Endothelial cell of coronary artery (primary cell): ENCODE measurements at places on chromosomes 1 and 21. TPM values are rescaled to one million over a fixed set of nuclear protein-coding genes. Genes with fewer than 3 reads are reported as not detected.

The ATP5IF1 gene
- 167 and 194 TPM in 2 replicates for total RNA-seq

The MROH9 gene
- not detected in 2 replicates for total RNA-seq

The PADI1 gene
- 0.09 TPM in 1 of 2 replicates, not detected in the other for total RNA-seq

The LCE1B gene
- total RNA-seq: not detected in 2 replicates

The FAM151A gene
- not detected in 2 replicates for total RNA-seq

The TSTD1 gene
- 8.9 and 22.9 TPM in 2 replicates for total RNA-seq

The SPAG17 gene
- total RNA-seq: not detected in 2 replicates

The FAM177B gene
- total RNA-seq: not detected in 2 replicates

The FCRL2 gene
- total RNA-seq: not detected in 2 replicates

The TTF2 gene
- 13.1 and 13.4 TPM in 2 replicates for total RNA-seq

The SELP gene
- 0.47 and 4.1 TPM in 2 replicates for total RNA-seq

The TFB2M gene
- 12.8 and 17.9 TPM in 2 replicates for total RNA-seq

The CFAP74 gene
- not detected in 2 replicates for total RNA-seq

The PPCS gene
- total RNA-seq: 19.3 and 23.9 TPM in 2 replicates

The CCDC27 gene
- total RNA-seq: not detected in 2 replicates

The BMP8B gene
- total RNA-seq: under 0.01 and 0.19 TPM in 2 replicates

The S100A10 gene
- total RNA-seq: 149 and 210 TPM in 2 replicates

The TRIM63 gene
- not detected in 2 replicates for total RNA-seq

The TRNP1 gene
- total RNA-seq: 10.1 and 22.8 TPM in 2 replicates

The ADGRB2 gene
- 0.85 and 1.2 TPM in 2 replicates for total RNA-seq

The PIGV gene
- total RNA-seq: 5.2 and 7.6 TPM in 2 replicates

The EPRS1 gene
- total RNA-seq: 128 and 155 TPM in 2 replicates

The IL23R gene
- not detected in 2 replicates for total RNA-seq

The EMC1 gene
- 59.0 and 73.9 TPM in 2 replicates for total RNA-seq

The DCAF8 gene
- total RNA-seq: 66.8 and 80.9 TPM in 2 replicates

The CEP104 gene
- total RNA-seq: 18.0 and 34.4 TPM in 2 replicates
